ENCODE measurements at places on chromosomes 1 and 21.

DNA sequence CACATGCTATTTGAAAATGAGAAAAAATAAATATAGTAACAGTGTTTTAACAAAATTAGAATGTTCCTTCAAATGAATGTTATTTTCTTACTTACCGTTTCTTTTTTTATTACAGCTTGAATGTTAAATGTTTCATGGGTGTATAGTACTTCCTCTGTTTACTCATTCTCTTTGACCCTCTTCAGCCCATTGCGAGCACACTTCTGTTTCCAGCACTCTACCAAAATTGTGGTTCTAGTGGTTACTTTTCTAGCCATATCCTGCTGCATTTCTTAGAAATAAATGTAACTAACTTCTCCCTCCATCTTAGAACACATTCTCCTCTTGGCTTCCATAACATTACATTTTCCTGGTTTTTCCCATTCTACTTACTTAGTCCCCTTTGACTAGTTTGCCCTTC lies 190.0 kb upstream of the C1orf105 start:
- DNase-seq = no peak

GRCh38 chr21:24118738-24119459 lies 1488.4 kb downstream of the MRPL39 start:
- no peak for DNase-seq

DNA sequence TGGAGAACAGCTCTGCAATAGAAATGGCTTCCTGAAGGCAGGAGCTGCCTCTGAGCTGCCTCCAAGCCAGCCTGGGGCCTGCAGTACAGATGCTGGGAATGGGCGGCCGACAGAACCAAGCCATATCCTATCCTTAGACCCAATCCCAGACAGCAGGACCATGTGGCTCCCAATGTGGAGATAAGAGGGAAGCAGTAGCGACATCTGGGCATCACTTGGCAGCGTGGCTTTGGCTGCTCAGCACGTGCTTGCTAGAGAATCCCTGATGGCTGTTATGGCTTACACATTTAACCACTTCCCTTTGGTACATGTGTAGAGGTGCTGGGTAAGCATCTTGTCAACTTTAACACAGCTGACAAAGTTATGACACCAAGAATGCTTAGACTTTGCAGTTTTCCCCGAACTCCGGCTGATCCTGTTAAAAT lies 87.7 kb downstream of the MAN1C1 start:
- no peak for DNase-seq

GRCh38 chr1:188822248-188822647 lies 1655.4 kb downstream of the BRINP3 start:
- no peak for DNase-seq

DNA sequence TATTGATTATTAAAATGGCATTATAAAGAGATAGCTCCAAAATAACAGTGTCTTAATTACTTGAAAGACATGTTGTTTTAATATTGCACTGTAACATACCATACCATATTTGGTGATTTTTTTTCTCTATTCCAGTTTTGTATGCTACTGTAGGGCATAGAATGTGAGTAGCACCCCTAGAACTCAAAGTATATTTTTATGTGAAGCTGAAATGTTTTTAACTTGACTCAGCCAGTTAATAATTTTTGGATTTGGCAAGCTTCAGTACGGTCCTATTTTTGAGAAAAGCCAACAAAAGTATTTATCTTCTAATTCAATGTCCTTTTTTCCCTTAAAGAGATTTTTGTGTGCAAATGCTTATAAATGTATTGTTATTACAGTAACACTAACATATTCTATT lies 593.8 kb downstream of the USP25 start:
- DNase-seq = no peak

DNA sequence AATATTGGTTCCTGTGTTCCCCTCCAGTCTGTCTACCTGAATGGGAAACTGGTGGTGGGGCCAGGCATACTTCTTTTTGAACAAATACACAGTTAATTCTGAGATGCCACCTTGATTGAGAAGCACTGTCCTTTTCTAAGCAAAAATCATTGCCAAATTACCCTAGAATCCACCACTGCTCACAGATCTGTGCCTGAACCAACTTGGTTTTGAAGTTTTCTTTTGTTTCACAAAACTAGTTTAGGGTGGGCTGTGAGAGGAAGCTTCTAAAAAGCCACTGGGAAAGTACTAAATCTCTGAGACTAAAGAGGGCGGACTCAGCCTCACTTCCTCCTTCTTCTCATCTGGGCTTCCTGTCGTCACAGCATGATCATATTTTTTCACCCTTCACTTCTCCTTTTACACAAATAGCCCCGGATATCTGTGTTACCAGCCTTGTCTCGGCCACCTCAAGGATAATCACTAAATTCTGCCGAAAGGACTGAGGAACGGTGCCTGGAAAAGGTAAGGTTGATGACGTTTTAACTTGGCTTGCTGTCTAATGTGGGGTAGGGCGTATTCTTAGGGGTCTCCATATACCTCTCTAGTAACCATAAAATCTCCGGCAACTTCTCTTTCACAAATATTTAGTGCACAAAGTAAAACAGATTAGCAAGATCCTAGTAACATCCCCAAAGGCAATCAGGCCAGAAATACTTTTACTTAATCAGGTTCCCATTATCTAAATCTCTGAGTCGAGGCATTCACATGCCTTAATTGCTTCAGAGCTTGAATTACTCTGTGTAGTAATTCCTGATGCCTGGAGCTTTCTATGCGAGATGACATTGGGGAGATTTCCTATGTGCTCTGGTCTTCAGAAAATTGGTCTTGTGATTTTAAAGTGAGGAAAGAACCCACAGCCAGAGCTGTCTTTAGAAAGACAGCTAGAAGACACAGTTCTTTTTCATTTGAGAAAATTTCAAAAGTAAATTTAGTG lies at the start of gene CD53:
CD53 (plus strand) TSS at position 404 of the 976 bp plus-strand sequence. CDS start 18,261 bp downstream, outside the sequence.
- DNase-seq = no peak

DNA sequence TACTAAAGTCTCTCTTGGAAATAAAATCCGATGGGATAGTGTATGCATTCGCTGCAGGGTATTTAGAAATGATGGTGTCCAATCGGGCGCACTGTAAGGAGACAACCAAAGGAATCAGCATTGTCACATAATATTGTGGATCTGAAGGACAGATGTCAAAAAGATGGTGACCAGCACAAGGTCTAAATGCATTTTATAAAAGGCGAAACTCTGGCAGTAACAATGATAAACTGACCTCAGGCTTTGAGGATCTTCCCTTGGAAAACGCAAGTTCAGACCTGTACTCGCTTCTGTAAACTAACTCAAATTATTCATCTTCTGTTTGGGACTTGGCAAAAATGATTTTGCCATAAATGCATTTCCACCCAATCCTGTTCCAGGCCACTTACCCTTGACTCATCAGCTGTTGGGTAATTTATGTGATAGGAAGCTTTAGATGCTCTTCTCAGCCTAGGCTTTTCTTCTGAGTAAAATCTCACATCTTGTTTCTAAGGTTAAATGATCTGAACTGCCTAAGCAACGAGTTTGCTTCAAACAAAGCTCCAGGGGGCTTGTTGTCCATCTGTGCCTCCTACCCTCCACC lies 33.8 kb downstream of the STPG1 start:
- no peak for DNase-seq
